ENCODE measurements at places on chromosomes 2 and 18.

DNA sequence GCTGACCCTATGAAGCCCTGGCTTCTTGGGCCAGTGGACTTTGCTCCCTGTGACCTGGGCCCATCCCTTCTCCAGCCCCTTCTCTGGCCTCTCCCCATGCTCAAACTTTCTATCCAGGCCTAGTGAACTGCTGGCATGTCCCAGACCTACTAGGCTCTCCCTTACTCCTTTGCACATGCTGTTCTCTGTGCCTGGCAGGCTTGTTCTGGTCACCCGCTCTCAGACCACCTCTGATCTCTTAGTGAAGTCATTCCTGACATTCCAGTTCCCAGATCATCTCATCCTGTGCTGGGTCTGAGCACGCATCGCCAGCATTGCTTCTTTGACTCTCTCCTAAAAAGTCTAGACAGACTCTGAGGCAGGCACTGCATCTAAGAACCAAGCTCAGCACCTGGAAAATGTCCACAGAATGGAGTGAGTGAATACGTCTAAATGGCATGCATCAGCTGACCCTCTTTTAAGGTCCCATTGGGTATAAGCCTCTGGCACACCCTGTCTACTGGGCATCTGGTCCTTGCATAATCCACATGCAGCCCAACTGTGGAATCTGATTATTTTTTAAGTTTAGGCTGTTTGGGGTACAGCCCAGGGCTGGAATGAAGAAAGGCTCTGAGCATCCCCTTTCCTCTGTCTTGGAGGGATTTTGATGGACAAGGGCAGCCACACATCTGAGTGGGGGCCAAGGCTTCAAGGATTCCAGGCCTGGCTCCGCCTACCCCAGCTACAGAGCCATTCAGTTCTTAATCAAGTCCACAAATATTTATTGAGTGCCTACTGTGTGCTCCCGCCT, 130.6 kb upstream of the HAAO start:
- DNase-seq = no peak

DNA sequence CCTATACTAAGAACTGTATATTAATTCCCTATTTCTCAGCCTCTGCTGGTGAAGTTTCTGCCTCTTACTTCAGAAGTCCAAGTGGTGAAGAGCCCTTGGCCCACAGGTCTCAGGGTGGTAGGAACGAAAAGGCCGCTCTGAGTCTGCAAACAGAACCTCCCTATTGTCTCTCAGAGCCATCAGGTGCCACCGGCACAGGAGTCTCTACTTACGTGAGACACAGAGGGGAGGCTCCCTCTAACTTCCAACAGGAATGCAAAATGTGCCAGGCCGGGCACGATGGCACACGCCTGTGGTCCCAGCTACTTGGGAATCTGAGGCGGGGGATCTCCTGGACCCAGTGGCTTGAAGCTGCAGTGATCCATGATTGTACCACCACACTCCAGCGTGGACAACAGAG, 143.0 kb downstream of the TPO start:
- DNase-seq = no peak

DNA sequence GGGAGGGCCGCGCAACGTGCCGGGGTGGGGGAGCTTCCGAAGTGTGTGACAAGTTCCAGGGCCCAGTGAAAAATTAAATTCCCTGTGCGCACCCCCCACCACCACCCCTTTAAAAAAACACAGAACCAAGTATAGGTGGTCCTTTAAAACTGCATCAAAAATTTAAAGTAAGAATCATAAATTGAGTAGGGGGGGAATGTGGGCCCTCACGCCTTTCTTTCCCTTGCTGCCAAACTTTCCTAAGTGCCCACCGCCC, 2.5 kb downstream of the BCL11A start:
- no peak for DNase-seq

DNA sequence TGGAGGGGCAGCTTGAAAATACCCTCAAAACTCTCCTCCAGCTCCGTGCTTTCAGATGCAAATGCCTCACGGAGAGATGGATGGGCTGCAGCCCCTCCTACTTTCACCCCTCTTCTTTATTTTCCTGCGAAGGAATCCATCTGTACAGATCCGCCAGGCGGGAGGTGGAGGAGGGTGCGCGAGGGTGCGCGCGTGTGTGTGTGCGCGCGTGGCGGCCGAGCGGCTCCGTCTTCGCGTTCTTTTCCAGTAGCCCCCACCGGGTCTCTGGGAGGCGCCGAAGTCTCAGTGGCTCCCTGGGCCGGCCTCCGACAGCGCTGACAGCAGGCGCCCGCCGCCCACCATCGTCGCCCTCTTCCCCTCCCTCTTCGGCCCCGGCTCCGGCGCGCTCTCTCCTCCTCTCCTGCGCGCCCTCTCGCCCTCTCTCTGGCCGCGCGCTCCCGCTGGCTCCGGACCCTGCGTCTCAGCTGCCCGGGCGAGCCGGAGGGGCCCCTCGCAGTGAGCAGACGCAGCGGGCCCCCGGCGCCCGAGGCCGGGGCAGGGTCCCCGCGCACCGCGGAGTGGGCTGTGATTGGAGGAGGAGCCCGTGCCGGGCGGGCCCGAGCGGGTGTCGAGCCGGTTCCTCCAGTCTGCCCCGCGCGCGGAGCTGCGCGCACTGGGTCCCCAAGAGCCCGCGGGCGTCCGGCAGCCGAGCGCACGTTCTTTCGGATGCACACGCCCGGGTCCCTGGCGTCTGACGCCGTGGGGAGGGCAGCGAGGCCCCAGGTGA, at the start of gene CDH7:
CDH7 (plus strand) TSS at position 624 of the 766 bp plus-strand sequence. CDS start 11,831 bp downstream, outside the sequence.
- DNase-seq = peak; percentile 47

GRCh38 chr2:221775096-221775495, 203.0 kb upstream of the EPHA4 start:
- DNase-seq = no peak

GRCh38 chr2:10518470-10519393, 70.6 kb upstream of the ODC1 start:
- DNase-seq = no peak

GRCh38 chr2:39717067-39717466, 51.4 kb downstream of the TMEM178A start:
- DNase-seq = no peak

GRCh38 chr2:200575957-200576356, 9.9 kb upstream of the AOX1 start:
- no peak for DNase-seq

DNA sequence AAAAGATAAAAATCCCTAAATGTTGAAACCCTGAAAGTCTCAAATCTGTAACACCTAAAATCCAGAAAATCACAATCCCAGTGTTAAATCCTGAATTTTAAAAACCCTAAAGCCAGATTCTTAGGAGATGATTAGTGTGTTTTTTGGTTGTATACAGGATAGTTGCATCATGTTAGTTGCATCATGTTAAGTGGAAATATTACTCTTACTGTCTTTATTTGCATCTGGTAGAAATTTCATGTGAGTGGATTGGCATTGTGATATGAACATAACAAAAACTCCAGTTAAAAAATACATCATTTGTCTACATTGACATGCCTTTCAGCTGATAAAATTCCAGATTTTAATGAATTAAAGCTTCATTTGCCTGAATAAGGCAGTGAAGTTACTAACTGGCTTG, 683.1 kb upstream of the ACVR2A start:
- DNase-seq = no peak
